Activated CD4-positive, alpha-beta T cell treated with anti-CD3 and anti-CD28 coated beads, Interleukin-2, amount 50 U/mL, for 48 hours (primary cell): ENCODE measurements at places on chromosomes 13 and 19.

- peak; percentile 74 for DNase-seq
These were observed 54.5 kb downstream of the TSSK6 start for GRCh38 chr19:19460761-19461265.

DNA sequence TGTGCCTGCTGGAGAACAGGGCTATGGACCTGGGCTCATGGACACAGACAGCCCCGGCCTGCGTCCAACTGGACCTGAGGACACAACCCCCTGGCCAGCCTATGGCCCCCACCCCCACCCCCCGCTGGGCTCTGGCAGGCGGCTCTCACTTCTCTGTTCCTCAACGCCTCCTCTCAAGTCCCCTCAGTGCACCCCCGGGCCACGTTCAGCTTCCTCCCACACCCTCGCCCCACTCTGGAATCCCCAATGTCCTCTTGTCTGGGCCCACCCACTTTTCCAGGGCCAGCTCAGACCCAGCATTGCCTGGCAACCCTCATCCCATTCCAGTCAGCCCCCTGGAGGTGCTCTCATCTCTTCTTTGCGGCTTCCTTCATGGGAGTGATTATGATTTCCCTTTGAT lies 130.2 kb upstream of the SPACA7 start:
- DNase-seq = no peak

GRCh38 chr19:17234911-17235299 lies 8.9 kb downstream of the OCEL1 start:
- DNase-seq = peak; percentile 76

GRCh38 chr19:40461669-40462221 lies 3.8 kb downstream of the BLVRB start:
- no peak for DNase-seq

GRCh38 chr13:42883142-42883541 lies 101.8 kb downstream of the FAM216B start:
- DNase-seq = no peak

- DNase-seq = no peak
These were observed 157.0 kb downstream of the RNF17 start for GRCh38 chr13:24921003-24921402.

DNA sequence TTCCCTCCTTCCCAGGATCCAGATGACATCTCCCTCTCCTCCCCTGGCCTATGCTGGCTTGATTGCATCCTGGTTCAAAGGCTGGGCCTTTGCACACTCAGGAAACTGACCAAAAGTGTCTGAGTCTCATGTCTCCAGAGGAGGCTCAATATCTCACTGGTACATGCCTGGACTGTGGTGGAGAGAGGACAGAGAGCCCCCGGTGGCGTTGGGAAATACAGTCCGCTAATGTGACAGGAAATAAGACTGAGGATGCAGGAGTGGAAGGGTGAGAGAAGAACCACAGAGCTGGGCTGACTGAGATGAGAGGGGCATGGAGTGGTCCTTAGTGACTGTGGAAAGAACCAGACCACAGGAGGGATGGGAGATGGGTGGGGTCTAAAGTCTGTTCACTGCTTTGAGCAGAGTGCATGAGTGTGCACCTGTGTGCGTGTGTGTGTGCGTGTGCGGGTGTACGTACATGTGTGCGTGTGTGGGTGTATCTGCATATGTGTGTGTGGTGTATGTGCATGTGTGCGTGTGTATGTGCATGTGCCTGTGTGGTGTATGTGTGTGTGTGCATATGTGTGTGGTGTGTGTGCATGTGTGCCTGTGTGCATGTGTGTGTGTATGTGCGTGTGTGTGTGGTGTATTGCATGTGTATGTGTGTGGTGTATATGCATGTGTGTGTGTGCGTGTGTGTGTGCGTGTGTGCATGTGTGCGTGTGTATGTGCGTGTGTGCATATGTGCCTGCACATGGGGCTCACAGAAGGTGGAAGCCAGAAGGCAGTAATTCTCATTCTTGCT lies 1.9 kb downstream of the SIGLEC5 start:
- no peak for DNase-seq

- DNase-seq = no peak
These were observed 3.9 kb downstream of the CD209 start for GRCh38 chr19:7743425-7743841.

DNA sequence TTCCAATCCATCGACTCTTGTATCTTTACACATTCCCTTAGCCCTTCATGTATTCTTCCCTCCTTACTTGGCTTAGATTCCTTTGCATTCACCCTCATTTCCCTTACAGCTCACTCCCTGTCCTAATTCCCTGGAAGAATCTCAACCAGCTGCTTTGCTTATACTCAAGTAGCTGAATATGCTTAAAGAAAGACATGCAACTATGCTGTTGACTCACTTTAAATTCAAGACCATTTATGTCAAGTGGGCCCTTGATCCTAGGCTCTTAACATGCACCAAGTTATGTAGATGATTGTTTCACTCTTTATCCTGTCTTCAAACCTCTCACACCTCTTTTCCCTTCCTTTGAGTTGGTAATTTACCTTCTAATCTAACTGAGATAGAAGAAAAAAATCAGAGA lies 7.4 kb downstream of the CCDC122 start:
- no peak for DNase-seq

GRCh38 chr13:100269837-100270236 lies 180.9 kb downstream of the PCCA start:
- no peak for DNase-seq

DNA sequence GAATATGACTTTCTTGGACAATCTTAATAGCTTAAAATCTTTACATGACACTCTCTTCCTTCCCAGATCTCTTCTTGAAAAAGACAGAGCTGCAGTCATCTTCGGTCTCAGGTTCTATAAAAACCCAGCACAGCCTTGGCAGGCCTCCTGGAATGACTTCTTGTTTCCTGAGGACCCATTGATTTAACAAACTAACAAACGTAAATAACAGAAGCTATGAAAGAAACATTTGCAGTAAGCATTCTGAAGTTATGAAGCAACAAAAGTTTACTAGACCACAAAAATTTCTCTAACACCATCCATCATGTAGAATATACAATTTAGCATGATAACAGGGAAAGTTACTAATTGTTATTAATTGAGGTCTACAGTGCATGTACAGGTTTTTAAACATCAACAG lies 62.8 kb upstream of the STARD13 start:
- DNase-seq = no peak

DNA sequence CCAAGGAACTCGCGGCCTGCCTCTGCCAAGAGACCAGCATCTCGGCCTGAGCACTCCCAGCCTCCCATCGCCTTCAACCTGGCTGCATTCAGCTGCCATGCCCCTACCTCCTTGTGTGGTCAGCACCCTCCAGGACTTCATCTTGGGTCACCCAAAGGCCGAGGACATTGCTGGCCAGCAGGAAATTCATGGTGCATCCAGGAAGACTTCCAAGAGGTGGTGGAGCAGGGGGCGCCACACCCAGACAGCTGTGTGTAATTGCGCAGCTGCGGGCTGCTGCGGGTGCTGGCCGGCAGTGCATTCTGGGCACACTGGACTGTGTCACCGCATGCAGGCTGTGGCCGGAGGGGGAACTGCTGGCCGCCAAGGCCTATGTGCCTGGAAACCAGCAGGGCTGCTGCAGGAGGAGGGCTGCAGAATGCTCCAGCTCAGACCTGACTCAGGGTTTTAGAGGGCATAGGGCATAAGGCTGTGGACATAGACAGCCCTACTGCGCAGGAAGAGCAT lies 164.3 kb upstream of the TUBA3C start:
- DNase-seq = no peak

DNA sequence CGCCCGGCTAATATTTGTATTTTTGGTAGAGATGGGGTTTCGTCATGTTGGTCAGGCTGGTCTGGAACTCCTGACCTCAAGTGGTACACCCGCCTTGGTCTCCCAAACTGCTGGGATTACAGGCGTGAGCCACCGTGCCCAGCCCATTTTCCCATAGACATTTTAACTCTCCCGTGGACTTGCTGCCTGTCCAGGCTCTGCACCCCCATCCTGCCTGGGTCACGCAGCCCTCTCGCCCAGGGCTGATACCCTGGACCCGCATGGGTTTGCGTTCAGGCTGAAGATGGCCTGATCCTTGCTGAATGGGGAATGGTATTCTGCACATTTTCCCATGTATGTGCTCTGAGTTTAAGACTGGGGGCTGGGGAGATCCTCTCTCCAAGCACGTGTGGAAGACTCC lies 46.0 kb upstream of the RANBP3 start:
- DNase-seq = no peak

- DNase-seq = no peak
These were observed 187.6 kb upstream of the TSC22D1 start for GRCh38 chr13:44763615-44764301.

GRCh38 chr13:106133025-106133424 lies 402.4 kb downstream of the EFNB2 start:
- no peak for DNase-seq

DNA sequence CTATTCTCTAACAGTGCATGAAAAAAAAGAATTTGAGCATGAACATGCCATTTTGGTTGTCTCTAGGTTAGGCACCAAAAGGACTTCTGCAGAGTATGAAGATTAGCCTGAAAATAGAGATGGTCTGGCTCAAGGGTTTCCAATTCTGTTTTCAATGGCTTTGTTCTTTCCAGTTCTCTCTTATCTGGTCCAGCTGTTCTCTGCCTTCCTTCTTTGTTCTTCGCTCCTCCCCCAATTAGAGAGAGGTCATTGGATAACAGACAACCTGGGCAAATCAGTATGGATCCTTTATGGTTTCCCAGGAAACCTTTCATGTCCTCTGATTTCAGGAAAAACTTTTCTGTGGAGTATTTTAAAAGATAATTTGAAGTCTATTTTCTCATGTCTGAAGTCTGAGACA lies 623.4 kb downstream of the PCDH17 start:
- DNase-seq = no peak

DNA sequence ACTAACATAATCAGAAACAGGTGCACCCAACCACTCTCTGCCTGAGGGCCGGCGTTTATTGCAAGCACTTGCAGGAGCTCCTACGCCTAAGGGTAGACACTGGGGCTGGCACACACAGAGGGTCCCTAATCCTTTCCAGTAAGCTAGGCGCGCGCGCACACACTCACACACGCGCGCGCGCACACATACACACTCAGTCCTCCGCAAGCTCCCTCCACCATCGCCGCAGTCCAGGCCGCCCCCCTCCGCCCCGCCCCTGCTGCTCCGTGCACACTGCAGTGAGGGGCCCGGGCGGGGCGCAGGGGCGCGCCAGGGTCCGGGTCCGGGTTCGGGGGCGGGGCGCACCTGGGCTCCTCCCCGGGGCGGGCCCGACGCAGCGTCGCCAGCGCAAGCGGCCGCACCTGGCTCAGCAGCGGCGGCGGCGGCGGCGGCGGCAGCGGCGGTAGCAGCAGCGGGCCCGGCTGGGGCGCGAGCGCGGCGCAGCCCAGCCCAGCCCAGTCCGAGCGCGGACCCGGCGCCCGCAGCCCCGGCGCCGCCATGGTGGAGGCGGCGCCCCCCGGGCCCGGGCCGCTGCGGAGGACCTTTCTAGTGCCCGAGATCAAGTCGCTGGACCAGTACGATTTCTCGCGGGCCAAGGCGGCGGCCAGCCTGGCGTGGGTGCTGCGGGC lies at the start of gene CAMSAP3:
Gene CAMSAP3, plus strand, starts transcription at position 398 of the 668 bp plus-strand sequence. Its CDS starts 140 bp downstream, at position 538.
- DNase-seq = peak; percentile 44

- DNase-seq = no peak
These were observed 472.8 kb downstream of the LIG4 start for GRCh38 chr13:107742544-107742943.

DNA sequence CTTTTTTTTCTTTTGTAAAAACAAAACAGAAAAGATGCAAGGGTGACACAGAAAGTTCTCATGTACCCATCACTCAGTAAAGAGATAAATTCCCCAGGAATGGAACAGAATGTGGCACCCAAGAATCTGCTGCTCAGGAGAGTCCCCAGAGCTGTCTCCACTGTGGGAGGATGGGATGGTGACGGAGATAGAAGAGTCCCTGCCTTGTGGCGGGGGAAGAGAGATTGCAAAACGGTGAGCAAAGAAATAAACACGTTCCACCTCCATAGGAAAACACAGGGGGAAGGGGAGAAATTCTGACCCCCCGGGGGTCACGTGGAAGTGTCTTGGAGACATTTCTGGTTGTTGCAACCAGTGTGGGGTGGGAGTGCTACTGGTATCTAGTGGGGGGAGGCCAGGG lies 76.4 kb downstream of the INSR start:
- no peak for DNase-seq

DNA sequence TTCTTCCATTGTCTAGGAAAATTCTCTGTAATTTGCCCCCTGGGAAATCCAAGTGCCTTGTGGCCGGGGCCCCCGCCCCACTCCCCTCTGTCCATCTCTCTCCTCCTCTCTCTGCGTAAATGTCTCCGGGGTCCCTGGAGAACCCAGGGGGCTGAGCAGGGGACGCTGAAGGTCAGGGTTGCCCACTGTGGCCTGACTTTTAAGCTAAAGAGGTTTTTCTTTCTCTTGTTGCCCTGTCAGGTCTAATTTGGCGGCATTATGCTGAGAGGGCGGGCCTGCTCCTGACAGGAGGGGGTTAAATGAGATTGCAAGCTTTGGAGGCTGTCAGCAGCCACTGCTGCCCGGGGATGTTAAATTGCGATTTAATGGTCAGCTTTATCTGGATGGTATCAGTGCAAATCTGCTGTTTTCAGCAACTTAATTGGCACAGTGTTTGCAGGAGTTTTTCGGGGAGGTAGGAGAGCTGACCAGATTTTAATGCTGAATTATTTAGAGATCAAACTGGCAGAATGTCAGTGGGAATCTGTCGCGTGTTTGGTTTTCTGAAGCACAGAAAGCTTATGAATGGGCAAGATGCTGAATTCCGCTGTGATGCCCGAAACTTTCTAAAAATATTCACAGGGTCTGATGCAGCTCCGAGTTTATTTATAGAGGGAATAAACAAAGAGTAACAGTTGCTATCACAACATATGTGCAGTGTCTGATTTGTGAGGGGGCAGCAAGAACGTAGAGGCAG lies 93.2 kb upstream of the SOX1 start:
- no peak for DNase-seq

- no peak for DNase-seq
These were observed 9.8 kb downstream of the LILRB2 start for GRCh38 chr19:54271106-54271505.

- no peak for DNase-seq
These were observed 11.5 kb upstream of the SERPINE3 start for GRCh38 chr13:51327961-51328360.

DNA sequence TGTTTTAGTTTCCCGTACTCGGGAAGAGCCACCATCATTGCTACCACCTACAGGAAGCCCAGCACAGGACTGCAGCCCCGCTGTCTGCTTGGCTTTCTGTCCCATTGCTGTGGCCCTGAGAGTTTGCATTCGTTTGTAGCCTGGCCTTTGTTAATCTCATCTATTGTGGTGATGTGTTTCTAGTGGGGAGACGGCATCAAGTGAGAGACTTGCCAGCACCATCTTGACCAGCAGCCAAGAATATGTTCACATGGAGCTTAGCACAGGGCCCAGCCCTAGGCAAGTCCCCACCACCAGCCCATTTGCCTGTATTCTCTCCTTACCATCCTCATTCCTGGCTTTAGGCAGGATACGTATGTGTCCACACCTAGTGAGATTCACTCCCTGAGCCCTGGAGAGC lies 17.3 kb upstream of the OVOL3 start:
- DNase-seq = no peak
